ENCODE measurements at places on chromosomes 12 and 14.

DNA sequence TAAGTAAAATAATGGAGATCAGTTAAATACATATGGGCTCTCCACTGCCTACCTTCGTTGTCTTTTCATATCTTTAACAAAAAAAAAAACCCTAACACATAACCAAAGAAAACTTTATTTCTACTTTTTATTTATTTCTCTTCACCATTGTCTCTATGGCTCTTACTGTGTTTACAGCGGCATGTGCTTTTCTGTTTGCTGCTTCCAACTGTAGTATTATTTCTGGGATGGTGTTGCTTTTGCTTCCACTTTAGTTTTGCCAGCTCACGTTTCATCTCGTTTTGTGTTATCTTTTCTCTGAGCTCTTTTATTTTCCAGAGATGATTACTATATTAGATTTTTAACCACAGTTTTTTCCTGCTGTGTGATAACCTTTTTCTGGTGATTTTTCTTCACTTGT lies 46.1 kb downstream of the KTN1 start:
- no peak for DNase-seq

DNA sequence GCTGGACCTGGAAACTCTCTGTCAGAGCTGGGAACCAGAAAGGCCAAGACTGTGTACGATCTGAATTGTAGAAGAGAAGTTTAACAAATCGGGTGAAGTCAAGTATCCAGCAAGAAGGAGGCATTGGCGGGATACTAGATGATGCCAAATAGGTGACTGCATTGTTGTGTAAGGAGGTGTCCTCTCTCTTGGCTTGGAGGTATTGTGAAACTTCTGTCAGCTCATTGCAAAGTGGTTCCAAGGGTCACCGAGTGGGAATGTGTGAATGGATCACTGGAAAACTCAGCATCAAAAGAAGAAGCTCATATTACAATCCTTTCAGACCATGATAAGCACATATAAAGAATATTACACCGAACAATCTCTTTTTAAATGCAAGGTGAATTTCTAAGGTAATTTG lies 11.7 kb downstream of the NAV3 start:
- no peak for DNase-seq

DNA sequence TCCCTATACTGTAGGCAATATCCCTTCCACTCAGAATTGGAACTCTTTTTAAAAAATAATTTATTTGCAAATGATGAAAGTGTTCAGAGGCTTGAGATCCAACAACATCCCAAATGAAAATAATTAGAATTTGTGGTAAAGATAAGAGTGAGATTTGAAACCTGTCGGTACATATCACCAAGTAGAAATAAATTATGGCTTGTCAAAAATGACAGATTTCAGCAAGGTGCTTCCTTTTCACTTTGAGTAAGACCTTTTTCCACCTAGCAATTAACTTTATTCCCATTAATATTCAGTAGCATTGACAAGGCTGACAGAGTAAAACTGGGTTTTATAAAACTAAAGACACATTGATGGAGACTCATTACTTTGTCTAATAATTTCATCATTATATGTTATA lies 107.7 kb upstream of the PRKD1 start:
- no peak for DNase-seq

GRCh38 chr12:50514526-50515276 lies 9.9 kb downstream of the DIP2B start:
- DNase-seq: no peak

GRCh38 chr14:68623307-68623706 lies 169.6 kb downstream of the ZFP36L1 start:
- no peak for DNase-seq

DNA sequence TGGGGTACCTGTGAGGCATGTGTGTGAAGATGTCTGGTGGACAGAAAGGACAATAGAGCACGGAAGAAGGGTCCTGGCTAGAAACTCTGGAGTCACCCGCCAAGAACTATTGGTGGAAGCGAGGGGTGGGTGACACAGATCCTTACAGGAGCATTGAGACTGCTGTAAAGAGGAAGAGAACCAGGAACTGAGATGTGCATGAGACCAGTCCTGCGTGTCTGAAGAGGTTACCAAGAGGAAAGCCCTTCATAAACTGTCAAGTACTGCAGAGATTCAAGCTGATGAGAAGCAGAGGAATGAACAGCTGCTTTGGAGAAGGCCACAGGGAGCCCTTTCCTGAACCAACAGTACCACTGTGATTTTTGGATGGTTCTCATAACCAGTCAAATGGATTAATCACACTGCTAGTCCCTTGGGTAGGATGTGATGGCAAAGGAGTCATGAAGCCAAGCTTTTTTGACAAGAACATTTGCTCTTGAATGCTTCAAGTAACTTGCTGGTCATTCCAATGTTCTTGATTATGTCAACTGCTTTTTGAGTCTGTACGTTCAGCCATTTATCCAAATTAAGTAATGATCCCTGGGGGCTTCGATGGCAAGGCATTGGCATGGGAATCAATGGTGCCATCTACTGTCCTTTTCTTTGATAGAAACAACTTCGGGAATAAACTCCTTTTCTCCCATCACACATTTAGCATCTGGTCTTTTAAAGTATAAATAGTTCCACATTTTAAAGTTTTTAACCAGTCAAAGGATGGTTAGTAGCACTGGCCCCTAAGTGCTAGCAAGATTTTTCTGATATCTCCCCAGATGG lies 42.9 kb downstream of the GPR135 start:
- no peak for DNase-seq

DNA sequence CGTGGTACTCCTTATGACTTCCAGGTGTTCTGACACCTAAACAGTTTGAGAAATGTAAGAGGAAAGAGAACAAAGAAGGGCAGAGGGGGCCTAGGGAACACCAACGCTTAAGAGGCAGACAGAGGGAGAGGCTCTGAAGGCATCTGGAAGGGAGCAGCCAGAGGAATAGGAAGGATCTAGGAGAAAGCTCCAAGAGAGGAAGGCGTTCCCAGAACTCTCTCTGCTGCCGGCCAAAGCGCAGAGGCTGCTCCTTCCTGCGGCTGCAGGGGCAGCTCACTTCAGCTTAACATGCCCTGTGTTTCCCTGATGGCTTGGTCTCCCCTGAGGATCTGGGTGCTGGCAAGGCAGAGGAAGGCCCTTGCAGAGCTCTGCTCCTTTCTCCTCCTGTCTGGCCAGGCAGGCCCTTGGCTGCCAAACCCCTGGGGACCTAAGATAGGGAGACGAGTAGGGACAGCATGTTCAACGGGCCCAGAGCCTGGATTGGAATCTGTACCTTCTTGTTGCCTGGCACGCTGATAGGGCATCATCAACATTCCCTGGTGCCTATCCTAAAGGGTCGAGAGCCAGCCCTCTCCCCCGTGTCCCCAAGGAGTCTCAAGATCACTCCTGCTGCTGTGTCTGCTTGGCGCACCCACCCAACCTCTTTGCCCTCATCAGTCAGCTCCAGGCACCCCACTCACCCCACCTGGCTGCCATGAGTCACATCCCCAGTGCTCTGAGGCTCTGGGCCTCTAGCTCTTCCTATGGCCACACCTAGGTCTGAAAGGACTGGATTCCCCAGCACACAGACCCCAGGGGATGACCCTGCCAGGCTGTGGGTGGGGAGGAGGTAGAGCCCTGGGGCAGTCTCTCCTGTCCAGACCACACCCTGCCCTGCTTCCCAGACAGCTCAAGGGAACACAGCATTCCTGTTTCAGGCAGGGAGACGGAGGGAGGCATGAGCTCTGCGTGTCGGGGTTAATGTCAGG lies 45.6 kb downstream of the LTBP2 start:
- no peak for DNase-seq

GRCh38 chr14:93084402-93084801 lies 31.3 kb downstream of the ITPK1 start:
- no peak for DNase-seq

- DNase-seq: no peak
These were observed 157.6 kb upstream of the TMCC3 start for GRCh38 chr12:94807951-94808350.

- no peak for DNase-seq
These were observed 174.4 kb downstream of the PDZRN4 start for GRCh38 chr12:41362510-41362909.

DNA sequence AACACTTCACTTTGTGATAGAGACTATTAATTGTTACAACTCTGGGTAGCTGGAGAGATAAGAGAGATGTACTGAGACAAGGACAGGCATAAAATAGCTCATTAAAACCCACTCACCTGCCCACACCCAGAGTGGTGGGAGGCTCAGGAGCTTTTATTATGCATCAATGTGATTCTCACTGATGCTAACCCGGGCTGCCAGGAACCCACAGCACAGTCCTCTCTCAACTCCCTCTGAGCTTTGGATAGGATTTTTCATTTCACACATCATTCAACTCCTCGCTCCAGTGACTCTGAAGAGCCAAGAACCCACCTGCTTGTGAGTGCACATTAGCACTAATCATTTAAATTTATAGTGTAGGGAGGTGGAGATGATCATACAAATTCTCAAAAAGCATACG lies 827.9 kb downstream of the FLRT2 start:
- no peak for DNase-seq

DNA sequence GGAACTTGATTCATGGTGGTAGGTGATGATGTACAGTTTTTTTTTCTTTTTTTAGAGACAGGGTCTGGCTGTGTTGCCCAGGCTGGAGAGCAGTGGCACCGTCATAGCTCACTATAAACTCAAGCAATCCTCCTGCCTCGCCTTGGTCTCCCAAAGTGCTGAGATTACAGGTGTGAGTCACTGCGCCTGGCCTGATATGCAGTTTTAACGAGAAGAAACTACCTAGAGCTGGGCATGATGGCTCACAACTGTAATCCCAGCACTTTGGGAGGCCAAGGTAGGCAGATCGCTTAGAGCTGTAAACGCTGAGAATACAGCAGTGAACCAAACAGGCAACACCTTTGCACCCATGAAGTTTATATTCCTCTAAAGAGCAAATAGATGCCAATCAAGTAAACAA lies 13.0 kb upstream of the VPS37B start:
- DNase-seq: no peak

GRCh38 chr12:52087961-52088820 lies 8.7 kb downstream of the SMIM41 start:
- DNase-seq: no peak

DNA sequence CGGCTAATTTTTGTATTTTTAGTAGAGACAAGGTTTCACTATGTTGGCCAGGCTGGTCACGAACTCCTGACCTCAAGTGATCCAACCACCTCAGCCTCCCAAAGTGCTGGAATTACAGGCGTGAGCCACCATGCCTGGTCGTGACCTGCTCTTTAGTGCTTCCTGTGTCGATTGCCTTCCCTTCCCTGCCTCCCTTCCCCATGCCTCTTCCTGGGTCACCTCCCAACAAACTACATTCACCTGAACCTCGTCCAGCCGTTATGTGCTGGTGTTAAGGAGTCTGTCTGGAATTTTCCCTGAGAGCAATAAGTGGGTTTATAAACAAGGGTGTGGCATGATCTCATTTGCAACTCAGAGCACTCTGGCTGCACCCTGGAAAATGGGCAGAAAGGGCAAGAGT lies 32.1 kb upstream of the C12orf76 start:
- no peak for DNase-seq

DNA sequence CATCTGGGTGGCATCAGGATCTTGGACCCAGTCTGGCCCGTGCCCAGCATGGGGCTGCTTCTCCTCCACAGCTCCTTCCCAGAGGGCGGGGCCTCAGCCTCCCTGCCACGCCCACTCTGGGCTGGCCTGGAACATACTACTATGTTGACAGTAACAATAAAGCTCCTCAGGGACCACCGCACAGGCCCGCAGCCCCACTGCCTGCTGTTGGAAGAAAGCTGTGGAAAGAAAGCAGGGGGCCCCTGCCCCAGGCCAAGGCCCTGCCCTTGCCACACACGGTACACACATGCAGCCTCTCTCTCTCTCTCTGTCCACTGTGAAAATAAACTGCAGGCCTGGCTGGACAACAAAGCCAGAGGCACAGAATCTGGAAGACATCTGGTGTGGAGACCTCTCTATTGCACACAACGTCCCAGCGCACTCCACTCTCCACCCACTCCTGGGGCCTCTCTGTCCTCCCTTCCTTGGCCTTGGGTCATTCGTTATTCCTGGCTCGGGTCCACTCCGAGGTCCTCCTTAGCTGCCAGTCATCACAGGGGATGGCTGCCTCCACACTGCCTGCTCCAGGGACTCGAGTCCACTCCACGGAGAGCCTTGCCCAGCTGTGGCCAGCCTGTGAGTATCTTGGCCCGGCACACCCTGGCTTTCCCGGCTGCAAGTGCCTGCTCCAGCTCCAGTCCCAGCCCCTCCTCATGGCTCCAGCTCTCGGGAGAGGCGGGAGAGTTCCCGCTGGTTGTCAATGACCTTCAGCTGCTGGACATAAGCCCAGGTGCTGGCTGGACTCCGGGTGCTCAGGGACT lies 11.8 kb upstream of the ENDOU start:
- DNase-seq: no peak

DNA sequence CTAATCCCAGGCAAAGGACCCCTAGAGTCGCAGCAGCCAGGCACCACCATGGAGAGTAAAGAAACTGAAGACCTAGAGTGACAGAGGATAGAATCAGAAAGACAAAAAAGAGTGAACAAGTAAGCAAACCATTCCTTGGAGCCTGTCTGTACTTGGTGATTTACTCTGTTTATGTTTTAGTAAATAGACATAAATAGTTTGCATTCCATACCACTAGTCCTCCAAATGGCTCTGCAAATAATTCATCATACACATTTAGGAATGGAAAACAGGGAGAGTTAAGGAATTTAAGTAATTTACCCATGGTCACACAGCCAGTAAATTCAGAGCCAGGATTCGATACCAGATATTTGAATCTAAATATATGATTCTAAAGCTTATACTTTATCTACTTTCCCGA lies 2.8 kb downstream of the OLR1 start:
- DNase-seq: no peak

DNA sequence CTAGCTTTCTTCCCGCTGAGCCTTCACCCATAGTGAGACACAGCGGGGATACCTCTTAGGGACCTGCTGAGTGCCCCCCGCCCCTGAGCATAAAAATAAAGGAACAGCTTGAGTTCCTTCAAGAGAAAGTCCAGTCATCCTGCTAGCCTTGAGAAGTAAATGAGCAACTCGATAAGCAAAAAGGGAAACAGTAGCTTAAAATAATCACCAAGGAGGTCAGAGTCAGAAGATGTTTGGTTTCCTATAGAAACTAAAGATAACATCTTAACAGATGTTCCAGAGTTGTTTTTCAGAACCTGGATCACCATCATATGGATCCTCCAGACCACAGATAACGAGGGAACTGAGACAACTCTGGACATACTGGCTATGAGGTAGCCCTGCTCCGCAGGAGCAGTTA lies 94.0 kb downstream of the BCAT1 start:
- DNase-seq: no peak

DNA sequence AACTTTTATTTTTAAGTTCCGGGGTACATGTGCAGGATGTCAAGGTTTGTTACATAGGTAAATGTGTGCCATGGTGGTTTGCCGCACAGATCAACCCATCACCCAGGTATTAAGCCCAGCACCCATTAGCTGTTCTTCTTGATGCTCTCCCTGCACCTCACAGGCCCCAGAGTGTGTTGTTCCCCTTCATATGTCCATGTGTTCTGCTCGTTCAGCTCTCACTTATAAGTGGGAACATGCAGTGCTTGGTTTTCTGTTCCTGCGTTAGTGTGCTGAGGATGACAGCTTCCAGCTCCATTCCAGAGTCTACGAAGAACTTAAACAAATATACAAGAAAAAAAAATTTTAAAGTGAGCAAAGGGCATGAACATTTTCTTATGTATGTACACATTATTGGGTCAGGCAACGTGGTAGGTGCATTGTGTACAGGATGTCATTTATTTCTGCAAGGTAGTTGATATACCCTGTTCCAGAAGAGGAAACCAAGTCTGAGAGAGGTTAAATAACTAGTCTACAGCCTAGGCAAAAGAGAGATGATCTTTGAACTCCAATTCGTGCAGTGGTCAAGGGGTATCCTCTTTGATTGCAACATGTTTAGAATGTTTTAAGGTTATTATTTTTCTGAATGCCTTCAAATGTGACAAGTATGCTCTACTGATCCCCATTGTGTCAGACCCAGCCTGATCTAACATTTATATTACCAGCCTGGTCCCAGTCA lies 8.7 kb upstream of the PPM1A start:
- DNase-seq: no peak

All from non-pigmented ciliary epithelial cell (primary cell).